H7 (cell line): ENCODE measurements at places on chromosomes 3 and 15.

DNA sequence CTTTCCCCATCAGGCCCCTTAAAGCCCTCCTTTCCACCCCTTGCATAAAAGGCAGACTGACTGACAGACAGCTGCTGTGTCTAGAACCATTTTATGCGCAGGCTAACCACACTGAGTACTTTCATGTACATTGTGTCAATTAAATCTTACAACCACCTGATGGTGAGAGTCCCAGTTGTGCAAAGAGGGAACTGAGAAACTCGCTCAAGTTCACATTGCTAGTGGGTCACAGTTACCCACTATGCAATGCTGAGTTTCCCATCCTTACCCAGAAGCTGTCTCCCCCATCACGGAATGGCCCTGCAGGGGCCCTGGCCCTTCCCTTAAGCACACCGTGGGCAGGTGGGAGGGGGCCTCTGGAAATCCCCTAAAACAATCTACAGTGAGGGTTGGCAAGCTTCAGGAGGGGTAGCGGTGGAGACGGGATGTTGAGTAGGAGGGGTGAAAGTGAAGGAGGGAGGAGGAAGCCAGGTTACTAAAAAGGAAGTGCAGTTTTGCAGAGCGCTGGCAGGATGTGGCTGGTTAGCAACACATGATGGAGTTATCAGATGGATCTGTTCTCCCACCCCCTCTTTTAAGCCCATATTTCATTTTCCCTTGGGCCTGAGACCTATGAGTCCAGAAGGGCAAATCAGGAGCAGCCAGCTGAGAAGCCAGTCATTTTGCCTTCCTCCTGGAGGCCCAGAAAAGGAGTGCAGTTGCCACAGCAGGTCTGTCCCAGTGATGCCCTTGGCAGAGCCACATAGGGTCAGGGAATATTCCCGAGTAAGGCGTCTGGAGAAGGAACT lies 30.0 kb downstream of the STARD5 start:
- peak; percentile 57 for DNase-seq

DNA sequence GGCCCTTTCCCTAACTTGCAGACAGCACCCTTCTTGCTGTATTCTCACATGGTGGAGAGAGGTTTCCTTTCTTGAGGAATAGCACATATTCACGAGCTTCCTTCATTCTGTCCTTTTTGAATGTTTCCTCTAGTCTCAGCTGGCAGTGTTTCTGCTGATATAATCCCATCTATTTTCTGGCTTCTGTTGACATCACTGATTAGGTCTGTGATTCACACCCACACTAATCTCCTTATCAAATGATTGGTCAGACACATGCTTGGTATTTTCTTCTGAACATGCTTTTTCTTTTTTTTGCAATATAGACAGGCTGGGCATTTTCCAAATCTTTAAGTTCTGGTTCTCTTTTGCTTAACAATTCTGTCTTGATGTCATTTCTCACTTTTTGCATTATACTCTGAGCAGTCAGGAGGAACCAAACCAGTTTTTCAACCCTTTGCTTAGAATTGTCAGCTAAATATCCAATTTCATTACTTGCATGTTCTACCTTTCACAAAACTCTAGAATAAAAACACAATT lies 65.4 kb downstream of the OXSM start:
- DNase-seq: no peak

GRCh38 chr3:85255949-85256348 lies 297.2 kb downstream of the CADM2 start:
- peak; percentile 1 for DNase-seq

GRCh38 chr3:94372026-94372425 lies 309.2 kb downstream of the NSUN3 start:
- DNase-seq: no peak

DNA sequence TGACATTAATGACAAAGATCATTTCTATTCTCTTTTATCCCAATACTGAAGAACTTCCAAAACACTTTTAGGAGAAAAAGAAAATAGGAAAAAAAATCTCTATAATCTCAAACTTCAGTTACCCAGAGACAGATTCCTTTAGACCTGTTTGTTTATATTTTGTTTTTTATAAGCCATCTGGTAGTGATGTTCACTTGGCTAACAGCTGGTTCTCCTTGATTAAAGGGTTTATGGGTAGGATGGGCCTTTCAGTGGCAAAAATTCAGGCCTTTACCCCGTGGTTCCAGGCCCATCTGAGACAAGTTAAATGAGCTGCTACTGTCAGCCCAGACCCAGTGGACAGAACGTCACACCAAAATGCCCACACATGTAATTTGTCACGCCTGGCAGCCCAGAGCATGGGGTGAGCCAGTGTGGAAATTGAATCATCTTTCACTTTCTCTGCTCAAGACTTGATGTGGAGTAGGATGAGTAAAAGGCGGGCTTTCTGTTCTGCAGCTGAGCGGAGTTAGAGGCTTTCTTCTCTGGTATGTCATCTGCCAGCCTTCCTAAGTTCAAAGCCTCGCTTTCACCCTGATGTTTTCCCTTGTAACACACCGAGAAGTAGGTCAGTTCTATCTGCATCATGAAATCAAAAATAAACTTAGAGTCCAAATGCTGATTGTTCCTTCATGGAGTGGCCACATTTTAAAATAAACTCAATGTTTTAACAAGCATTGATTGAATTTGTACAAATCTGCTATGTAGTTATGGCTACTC lies 62.5 kb upstream of the SKOR1 start:
- no peak for DNase-seq

GRCh38 chr3:43289401-43289800 lies 3.1 kb downstream of the SNRK start:
- DNase-seq: no peak

DNA sequence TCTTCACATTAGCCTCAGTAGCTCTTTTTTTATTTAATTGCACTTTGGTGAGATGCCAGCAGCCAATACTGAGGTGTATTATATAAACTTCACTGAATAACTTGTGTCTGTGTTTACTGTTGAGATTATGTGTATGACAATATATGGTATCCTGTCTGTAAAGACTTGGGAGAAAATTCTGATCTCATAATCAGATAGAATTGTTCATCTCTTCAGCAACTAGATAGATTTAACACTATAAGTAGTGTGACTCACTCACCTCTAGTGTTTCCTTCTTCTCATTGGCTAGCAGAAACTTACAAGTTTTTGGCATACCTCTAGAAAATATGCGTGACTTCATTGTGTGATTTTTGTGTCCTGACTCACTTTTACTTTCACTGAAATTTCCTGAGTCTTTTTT lies 67.6 kb upstream of the TGFBR2 start:
- DNase-seq: no peak

DNA sequence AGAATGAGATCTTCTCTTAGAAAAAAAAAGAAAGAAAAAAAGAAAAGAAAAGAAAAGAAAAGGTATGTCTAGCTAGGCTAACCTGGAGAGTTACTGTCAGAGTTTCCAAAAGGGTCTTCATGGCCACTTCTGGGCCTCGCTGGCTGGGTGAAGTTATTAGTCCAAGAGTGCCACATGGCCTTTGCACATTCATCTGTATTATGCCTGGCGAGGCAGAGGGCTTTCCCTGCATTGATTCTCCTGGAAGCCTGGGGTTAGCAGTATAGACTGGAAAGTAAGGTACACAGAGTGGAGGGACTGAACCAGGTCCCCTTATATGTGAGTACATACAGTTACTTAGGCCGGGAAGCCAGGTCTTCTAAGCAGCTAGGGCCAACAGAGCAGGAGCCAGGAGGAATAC lies 54.8 kb upstream of the CGNL1 start:
- DNase-seq: no peak

GRCh38 chr15:69200832-69201745 lies 40.7 kb downstream of the GLCE start:
- no peak for DNase-seq

GRCh38 chr15:66142285-66142684 lies 111.3 kb downstream of the MEGF11 start:
- DNase-seq: no peak

GRCh38 chr15:40217166-40217824 lies 21.6 kb upstream of the PAK6 start:
- peak; percentile 59 for DNase-seq

DNA sequence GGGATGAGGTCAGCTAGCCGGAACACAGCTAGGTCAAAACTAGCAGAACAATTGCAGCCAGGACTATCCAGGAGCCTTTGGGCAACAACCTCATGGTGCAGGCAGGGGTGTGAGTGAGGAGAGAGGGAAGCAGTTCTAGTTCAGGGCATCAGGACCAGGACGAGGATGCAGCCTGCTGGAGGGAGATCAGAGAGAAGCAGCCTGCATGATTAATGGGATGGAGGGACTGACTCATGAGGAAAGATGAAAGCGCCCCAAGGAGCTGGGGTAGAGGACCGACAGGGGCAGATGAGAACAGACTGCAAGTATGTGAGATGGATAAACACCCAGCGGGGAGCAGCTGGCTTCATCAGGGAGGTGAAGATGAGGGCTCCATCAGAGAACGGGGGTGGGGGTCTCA lies 37.9 kb upstream of the LRTM1 start:
- DNase-seq: no peak
